ENCODE measurements at places on chromosomes 2 and 18. TPM values are rescaled to one million over a fixed set of nuclear protein-coding genes. Genes with fewer than 3 reads are reported as not detected.
A peak's percentile ranks its signal among the peaks of the same experiment; 100 is the strongest.

DNA sequence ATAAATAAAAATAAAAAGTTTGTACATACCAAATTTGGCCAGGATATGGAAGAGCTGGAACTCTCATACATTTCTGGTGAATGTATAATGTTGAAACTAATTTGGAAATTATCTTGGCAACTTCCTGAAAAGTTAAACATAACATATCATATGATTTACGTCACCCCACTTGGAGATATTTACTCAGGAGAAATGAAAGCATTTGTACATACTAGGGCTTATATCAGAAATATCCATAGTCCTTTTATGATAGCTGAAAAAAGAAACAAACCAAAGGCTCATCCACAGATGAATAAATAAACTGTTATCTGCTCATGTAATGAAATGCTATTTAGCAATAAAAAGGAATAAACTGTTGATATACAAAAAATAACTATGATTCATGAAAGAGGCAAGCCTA is 318.2 kb upstream of the NRXN1 start:
- H3K4me1 ChIP-seq: no peaks in the 10 kb centered on the region
- H3K4me3 ChIP-seq: no peak overlapping the region
- H3K36me3 ChIP-seq: no peaks in the 10 kb centered on the region
- H3K27ac ChIP-seq: no peak overlapping the region

DNA sequence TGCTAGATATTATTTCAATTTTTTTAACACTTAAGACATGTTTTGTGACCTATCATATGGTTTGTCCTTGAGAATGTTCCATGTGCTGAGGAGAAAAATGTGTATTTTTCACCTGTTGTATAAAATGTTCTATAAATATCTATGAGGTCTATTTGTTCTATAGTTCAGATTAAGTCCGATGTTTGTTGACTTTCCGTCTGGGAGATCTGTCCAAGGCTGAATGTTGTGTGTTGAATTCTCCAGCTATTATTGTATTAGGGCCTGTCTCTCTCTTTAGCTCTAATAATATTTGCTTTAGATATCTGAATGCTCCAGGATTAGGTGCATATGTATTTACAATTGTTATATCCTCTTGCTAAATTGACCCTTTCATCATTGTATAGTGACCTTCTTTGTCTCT is 144.1 kb downstream of the NYAP2 start:
- no peak overlapping the region for H3K4me3 ChIP-seq
- H3K27ac ChIP-seq: no peak overlapping the region
- DNase-seq: no peak
- no peaks in the 10 kb centered on the region for H3K4me1 ChIP-seq

- H3K27ac ChIP-seq: peak overlapping the region; percentile 40
- H3K27me3 ChIP-seq: no peaks in the 10 kb centered on the region
- peaks cover 70% of the 10 kb centered on the region for H3K4me1 ChIP-seq
These were observed 8.7 kb downstream of the PCBP1 start for GRCh38 chr2:70095720-70096670.

DNA sequence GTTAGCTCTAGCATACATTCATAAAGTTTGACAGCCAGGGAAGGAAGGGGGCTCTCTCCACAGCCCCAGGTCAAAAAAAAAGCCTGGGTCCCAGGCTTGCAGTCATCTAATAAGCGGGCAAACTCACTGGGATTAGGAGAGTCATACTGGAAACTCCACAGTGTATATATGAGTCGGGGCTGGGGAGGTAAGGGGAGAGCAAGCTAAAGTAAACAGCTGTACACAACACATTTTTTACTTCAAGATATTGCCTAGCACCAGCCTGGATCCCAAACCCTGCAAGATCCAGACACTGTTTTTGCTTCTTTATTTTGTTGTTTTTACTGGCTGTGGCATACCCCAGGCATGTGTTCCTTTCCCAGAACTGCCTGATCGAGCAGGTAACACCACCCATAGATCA is 291.3 kb upstream of the TANK start:
- H3K4me3 ChIP-seq: no peak overlapping the region
- no peaks in the 10 kb centered on the region for H3K27me3 ChIP-seq
- DNase-seq: no peak

DNA sequence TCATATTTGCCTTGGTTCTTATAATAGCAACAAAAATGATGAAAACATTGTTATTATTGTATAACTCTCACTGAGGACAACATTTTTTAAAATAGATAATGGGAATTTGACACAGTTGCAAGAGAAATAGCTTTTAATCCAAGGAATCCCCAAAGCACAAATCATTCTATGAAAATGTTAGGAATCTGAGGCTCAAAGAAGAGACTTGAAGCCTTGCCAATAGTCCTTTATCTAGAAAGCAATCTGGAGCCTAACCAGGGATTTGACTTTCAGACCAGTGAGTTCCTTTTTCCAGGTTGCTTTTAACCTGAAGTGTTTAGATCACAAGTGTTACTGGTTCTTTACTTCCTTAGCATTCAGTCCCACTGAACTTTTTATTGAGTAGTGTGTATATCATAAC is 574.5 kb upstream of the ZEB2 start:
- no peak for DNase-seq
- no peaks in the 10 kb centered on the region for H3K4me1 ChIP-seq
- H3K27ac ChIP-seq: no peak overlapping the region
- no peak overlapping the region for H3K4me3 ChIP-seq

DNA sequence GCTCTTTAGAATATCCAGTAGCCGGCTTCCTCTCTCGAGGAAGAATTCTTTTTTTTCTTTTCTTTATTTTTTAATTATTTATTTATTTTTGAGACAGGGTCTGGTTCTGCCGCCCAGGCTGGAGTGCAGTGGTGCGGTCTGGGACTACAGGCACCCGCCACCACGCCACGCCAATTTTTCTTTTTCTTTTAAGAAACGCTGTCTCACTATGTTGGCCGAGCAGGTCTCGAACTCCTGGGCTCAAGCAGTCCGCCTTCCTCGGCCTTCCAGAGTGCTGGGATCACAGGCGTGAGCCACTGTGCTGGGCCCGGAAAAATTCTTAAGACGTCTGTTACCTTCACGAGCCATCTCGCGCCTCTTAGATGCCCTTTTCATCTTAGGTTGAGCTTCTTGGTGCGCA is 931 bp upstream of the TMEM131 start:
- H3K4me1 ChIP-seq: peaks cover 25% of the 10 kb centered on the region
- H3K27me3 ChIP-seq: no peaks in the 10 kb centered on the region
- no peaks in the 10 kb centered on the region for H3K36me3 ChIP-seq
- no peak for DNase-seq
- H3K27ac ChIP-seq: peak overlapping the region; percentile 70
- H3K4me3 ChIP-seq: peak overlapping the region; percentile 88

- H3K36me3 ChIP-seq: no peaks in the 10 kb centered on the region
- H3K27me3 ChIP-seq: peaks cover 34% of the 10 kb centered on the region
- H3K4me1 ChIP-seq: no peaks in the 10 kb centered on the region
- no peak overlapping the region for H3K4me3 ChIP-seq
- H3K27ac ChIP-seq: no peak overlapping the region
These were observed 245.9 kb downstream of the METTL4 start for GRCh38 chr18:2325308-2325849.

DNA sequence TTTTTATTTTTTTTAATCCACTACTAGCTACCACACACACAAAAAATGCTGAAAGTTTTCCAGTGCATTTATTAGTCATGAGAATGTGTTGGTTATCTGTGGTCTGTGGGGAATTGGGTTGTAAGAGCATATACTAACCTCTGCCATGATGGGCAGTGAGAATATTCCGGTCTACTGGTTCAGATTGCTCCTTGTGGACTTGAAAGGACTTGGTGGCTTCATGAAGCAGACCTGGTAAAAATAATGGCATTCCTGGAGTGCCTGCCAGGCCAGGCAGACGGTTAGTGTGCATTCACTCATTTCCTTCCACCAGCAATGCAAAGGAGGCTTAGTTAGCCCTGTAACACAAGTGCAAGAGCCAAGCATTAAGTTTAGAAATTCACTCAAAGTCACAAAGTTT is 150.8 kb downstream of the THSD7B start:
- no peak for DNase-seq
- H3K27me3 ChIP-seq: no peaks in the 10 kb centered on the region
- H3K27ac ChIP-seq: no peak overlapping the region
- H3K4me1 ChIP-seq: no peaks in the 10 kb centered on the region
- no peak overlapping the region for H3K4me3 ChIP-seq
- no peaks in the 10 kb centered on the region for H3K36me3 ChIP-seq

GRCh38 chr2:163248376-163249253 is 410.0 kb upstream of the KCNH7 start:
- H3K27me3 ChIP-seq: no peaks in the 10 kb centered on the region
- H3K27ac ChIP-seq: no peak overlapping the region
- H3K36me3 ChIP-seq: no peaks in the 10 kb centered on the region
- no peak for DNase-seq
- H3K4me1 ChIP-seq: no peaks in the 10 kb centered on the region

DNA sequence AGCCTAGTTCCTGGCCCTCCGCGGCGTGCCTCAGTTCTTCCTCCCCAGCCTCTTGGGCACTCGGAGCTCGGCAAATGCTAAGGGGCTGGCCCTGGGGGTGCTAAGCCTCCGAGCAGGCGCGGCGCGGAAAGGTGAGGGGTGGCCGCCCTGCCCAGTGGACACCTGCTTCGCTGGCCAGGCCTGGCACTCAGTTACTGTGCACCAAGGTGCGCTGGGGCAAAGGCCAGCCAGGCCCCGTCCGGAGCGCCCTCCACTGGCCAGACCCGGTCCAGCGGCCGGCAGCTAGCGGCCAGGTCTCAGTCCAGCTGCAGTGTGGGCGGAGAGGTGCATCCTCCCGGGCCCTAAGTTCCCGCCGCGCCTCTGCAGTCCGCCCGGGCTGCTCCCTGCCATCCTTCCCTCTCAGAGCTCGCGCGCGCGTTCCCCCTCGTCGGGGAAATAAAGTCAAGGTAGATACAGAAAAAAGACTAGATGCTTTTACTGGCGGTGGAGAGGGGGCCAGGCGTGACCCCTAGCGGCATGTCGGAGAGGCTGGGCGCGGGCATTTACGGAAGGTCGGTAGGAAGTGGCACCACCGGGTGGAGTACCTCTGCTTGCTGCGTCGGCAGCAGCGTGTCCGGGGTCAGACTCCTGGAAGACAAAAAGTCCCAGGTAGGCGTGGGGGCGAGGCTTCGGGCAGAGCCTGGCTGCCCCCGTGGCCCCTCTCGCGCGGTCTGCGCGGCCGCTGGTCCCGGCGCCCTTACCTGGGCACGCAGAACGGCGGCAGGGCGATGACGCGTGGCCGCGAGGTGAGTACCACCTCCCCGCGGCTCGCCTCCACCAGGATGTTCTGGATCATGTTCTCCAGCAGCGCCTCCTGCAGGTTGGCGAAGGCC is 9.4 kb upstream of the CRYBA2 start:
- peaks cover 72% of the 10 kb centered on the region for H3K27me3 ChIP-seq
- H3K4me3 ChIP-seq: peak overlapping the region; percentile 65
- H3K27ac ChIP-seq: no peak overlapping the region

DNA sequence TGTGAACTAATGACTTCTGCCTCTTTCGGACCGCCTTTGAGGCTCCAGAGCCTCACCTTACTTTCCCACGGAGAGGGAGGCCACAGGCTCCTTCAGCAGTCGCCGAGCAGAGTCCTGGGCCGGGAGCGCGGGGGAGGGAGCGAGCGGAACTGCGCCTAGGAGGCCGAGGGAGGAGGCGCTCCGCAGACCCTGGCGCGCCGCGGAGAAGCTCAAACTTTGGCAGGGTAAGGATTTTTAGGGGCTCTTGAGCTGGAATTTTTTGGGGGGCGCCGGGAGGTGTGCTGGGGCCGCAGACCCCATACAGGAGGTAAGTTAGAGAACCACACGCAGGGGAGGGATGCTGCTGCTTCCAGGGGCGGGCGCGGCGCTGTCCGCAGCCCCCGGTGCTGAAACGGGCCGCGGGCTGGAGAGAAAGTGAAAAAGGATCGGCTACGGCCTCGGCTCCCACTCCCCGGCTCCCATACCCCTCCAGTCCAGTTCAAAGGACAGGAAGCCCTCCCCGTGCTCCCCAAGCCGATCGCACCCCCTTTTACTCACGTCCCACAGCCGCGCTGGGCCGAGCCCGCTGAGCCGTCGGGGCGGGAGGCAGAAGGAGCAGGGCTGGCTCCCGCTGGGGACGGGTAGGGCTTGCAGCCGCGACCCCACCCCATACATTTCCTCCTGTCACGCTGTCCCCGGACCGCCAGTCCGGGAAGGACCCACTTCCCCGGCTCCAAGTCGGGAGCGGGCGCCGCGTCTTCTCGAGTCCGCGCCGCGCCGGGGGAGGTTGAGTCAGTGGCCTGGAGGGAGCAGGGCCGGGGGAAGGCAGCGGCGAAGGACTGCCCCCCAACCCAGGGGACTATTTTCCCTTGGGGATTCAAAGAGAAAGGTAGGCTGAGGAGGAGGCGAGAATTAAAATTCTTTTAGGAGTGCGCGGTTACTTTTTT is at the start of gene CNGA3:
Gene CNGA3, plus strand, starts transcription at position 146 of the 926 bp plus-strand sequence. CDS start 23,520 bp downstream, outside the sequence.
- peak; percentile 37 for DNase-seq
- no peaks in the 10 kb centered on the region for H3K36me3 ChIP-seq
- H3K4me1 ChIP-seq: peaks cover 7% of the 10 kb centered on the region

GRCh38 chr2:165655661-165656060 is 138.4 kb downstream of the GALNT3 start:
- no peak overlapping the region for H3K27ac ChIP-seq
- H3K27me3 ChIP-seq: no peaks in the 10 kb centered on the region
- H3K4me3 ChIP-seq: no peak overlapping the region
- DNase-seq: no peak
- H3K36me3 ChIP-seq: no peaks in the 10 kb centered on the region

DNA sequence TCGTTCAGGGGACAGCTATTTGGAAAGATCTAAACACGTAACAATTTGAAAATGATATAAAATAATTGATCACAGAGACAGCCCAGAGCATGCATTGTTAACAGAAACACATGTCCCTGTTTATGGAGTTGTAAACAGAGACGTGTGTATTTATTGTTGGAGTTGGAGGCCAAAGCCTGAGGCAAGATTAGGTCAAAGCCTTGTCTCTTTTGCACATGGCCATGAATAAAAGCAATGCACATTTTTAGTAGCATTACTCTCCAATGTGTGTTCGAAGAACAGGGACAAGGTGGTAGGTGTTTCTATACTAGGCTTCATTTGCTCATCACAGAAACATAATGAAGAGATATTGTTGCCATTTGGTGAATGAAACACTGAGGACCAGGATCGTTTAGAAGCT is 841.5 kb upstream of the FANCL start:
- H3K4me3 ChIP-seq: no peak overlapping the region
- DNase-seq: no peak

DNA sequence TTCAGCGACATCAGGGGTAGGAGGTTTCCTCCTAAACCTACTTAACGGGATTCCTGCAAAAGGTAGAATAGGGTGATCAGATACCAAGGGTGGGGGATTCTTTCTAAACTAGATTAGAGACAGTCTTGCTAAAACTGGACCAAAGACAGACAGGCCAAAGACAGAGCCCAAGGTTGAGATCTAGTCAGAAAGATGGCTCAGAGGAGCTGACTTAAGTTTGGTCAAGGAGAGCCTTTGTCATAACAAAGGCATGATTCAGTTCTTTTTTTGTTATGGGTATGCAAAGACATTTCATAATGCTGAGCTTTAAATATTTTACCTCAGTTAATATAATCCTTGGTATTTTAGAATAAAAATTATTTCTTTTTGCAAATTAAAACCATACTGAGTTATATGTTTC is 17.8 kb upstream of the GPR75 start:
- H3K36me3 ChIP-seq: no peaks in the 10 kb centered on the region
- no peak for DNase-seq
- no peaks in the 10 kb centered on the region for H3K27me3 ChIP-seq
- peaks cover 7% of the 10 kb centered on the region for H3K4me1 ChIP-seq

PSTPIP2 gene
- 30.1 TPM for total RNA-seq

SP9 gene
- not detected for total RNA-seq

LYPD6B gene
- not detected for total RNA-seq

ITPRID2 gene
- 52.1 TPM for total RNA-seq

SMAD2 gene
- total RNA-seq: 249 TPM

All from activated T-cell treated with anti-CD3 and anti-CD28 coated beads, Interleukin-2, amount 50 U/mL, for 72 hours (primary cell).